ENCODE measurements at places on chromosomes 2 and 18.

DNA sequence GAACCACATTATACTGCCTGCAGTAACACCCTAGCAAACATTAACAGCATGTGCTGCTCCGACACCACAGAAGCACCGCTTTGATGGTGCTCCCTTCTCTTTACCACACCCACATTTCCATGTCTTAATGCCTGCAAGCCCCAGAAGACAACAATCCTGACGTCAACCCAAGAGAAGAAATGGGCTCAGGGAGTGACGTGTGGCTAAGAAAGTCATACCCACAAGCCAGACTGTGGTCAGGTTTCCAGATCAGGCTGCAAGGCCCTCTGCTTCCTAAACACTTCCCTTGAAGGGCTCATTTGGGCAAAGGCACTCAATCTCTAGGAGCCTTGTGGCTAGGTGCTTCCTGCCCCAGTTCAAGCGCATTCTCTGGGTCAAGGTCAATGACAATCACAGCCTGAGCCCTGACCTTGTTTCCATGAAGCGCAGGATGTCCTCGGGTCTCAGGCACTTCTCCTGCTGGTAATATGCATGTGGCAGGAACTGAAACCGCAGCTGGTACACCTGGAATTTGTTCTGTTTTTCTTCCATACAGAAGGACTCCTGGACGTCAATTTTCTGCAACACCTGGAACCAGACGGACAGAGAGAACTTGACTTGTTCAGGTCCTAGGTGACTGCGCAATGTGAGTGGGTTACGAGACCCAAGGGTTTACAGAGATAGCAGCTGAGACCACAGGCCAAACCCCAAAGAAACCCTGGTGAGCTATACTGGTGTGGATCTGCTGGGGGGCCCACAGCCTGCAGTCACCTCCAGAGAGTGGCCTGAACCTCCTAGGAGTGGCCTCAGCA is 67.2 kb downstream of the POLR1A start:
- DNase-seq, result no peak

DNA sequence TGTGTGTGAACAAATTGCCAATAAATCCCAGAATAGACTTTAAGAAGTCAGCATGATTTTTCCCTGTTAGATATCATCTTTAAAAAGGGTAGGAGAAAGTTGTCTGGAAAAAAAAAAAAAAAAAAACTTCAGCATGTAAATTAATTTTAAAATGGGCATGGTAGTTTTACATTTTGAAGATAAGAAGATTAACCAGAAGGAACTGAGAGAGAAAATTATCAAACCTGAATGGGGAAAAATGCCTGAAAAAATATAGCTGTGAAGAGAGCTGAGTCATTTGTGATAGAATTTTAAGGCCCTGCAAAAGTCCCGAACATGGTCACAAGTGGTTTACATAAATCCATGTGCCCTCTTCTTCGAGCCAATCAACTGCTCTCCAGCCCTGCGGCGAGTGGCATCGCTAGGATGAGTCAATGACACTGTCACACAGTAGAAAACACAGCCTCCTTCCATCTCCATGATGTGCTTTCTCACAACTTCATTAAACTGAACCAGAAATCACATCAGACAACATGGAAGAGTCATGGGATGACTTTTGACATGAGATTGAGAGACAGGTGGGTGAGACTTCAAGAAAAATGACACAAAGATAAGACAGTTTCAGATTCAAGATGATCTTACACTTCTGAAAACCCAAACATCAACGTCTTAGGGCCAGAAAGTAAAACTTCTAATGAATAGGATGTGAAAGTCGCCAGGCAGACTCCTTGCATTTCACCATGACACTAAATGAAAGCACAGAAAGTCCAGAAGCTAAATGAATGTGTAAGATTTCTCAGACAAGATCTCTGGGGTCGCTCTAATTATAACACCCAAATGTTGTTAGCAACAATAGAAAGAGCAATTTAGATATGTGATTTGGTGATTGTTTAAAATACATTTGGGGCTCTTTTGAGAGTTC is 273.0 kb upstream of the ID2 start:
- DNase-seq, result no peak

- DNase-seq, result no peak
Observed at GRCh38 chr18:31533236-31533635, 35.3 kb downstream of the DSG2 start.

DNA sequence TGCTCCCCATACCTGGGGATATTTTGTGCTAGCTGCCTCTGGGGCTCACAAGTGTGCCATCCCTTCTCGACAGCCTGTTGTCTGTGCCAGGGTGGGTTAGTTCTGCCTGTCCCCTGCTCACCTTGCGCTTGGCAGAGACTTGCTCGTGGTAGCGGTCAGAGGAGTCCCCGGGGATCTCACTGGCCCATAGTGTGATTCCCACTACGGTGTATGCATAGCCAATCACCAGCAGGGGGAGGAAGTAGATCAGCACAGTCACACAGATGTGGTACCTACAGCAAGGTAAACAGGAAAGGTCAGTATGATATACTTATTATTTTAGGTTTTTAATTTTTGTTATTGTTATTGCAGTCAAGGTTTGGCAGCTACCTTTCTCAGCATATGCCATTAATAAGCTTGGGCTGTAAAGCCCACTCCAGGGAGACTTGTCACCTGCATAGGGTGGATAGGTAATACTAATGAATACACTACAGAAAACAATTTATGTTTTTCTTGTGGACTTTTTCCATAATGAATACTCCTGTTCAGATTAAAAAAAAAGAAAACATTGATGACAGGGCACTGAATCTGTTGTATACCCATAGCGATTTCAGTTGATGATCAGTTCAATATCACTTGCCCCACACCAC is 95.2 kb downstream of the POLE4 start:
- DNase-seq, result no peak

DNA sequence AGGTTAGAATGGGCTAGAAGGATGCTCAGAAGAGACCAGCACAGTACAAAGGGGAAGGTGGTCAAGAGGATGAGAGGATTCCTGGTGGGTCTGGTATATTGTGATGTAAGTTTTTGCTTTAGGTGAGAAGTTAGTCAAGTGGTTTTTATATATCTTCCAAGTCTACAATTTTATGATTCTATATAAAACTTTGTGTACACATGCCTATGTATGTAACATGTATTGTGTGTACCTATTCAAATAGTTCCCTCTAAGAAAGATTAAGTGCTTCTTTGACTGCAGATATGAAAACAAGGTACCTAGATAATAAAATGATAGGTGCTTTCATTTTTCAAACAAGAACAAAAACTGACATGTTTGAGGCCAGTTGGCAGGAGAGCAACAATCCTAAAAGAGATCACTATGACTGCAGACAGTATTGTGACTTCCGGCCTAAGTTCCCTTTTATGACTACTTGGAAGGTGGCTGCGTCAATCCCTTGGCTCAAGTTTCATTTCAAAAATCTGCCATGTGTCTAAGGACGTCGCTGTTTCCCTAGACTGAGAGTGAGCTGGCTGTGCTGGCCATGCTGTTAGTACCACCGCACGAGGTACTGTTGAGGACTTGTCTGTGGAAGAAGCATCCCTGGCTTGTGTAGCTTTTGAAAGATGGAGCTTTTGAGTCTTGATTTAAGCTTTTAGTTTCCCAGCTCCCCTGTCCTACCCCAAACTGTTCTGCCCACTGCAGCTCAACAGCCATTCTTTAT is 123.1 kb downstream of the PRPF40A start:
- no peak for DNase-seq
